A549 treated with RU486 at 1 μM for 4 hours (cell line): ENCODE measurements at places on chromosomes 13 and 19. TPM values are rescaled to one million over a fixed set of nuclear protein-coding genes. Genes with fewer than 3 reads are reported as not detected.

Gene ZNF98
- total RNA-seq, result not detected in 5 replicates

Gene FOXA3
- total RNA-seq, result 0.58 to 1.1 TPM (median 0.81 TPM) in 5 replicates

Gene PLPP2
- total RNA-seq, result 76.7 to 118 TPM (median 109 TPM) in 5 replicates

Gene CBARP
- 2.5 to 5.5 TPM (median 3.9 TPM) in 5 replicates for total RNA-seq

Gene WASF3
- 0.08 to 0.25 TPM (median 0.11 TPM) in 5 replicates for total RNA-seq

Gene PRR12
- total RNA-seq, result 24.2 to 35.2 TPM (median 31.5 TPM) in 5 replicates
